ENCODE measurements at places on chromosomes 1 and 21. TPM values are rescaled to one million over a fixed set of nuclear protein-coding genes. Genes with fewer than 3 reads are reported as not detected.

- no peak for DNase-seq
Measured at GRCh38 chr1:203055161-203055799, 29.0 kb downstream of the PPFIA4 start.

DNA sequence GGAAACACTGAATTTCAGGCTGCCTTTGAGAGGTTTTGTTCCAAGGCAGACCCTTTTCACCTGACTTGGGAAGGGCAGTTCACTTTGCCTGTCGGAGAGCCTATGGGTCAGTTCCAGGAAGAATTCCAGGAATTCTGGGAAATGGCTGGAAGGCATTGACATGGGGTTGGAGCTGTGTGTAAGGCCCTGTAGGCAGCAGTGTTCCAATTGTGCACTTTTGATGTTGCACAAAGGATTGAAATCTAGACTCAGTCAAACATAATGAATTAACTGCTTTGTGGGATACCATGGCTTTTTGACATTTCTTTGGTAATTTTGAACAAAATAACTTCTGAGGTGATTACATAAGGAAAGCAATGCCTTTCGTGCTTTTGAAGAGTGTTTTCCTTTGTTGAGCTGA lies 184.6 kb downstream of the SDCCAG8 start:
- DNase-seq: no peak

TSPAN1 gene
- 0.18 TPM for total RNA-seq

DNA sequence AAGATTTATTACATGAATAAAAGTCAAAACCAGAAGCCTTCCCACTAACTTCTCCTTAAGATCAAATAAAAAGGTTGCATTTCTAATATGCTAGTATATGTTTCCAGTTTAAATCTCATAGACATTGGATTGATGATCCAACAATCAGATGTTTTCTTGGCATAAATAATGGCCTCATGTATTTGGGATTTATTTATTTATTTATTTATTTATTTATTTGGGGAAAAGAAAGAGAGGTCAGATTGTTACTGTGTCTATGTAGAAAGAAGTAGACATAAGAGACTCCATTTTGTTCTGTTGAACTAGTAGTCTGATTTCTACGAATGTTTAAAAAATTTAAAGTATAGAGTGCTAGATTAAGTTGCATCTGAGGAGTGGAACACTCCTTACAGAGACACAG lies 422.4 kb downstream of the ADGRL2 start:
- no peak for DNase-seq

GRCh38 chr1:25564777-25565574 lies 21.6 kb downstream of the LDLRAP1 start:
- DNase-seq: no peak

DNA sequence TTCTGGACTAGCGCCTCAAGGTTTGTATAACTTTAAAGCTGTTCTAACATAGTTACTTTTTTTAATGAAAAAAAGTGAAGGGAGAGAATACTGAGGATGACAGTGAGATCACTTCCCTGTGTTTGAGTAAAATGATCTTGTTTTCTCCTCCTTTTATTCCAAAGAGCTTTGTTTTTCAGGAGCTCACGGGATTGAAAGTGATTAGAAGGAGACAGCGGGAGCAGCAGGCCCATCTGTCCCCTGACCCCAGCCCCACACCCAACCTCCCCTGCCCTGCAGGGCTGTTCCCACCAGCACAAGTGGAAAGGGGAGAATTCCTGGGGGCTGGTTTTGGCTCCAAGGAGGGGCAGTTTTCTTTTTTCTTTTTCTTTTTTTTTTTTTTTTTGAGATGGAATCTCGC lies 2.1 kb upstream of the DNMT3L start:
- DNase-seq: no peak

GRCh38 chr21:26225046-26225445 lies 54.5 kb upstream of the APP start:
- no peak for DNase-seq

DNA sequence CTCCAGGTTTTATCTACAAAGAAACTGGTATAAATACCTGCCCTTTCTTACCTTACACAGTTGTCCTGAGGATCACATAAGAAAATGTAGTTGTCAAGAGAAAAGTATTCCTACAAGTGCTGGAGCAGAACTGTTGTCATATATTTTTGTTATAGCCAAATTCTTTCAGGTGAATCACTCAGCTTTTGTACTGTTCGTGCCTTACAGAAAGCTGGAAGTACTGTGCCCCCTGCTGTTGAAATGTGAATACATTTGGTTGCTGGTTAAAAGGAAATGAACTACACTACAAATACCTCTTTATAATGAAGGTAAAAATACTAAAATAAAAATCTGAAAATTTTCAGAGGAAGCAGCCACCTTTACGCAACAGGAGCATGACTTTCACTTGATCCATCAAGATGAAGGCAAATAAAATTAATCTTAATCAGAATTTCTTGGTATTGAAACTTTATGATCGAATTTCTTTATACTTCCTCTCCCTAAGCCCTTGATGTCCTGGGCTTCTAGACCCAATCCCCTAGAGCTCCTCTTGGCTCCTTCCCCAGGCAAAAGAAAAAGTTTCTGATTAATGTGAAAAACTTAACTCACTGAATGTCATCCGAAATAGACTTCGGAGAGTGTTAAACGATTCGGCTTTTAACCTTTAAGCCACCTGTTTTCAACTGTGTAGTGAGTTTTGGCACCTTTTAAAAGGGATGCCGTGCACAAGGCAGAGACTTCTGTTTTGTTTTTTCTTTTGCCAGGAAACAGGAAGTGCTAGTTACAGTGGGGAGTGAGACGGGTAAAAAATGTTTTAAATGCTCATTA lies 12.5 kb downstream of the CHML start:
- peak; percentile 35 for DNase-seq

- DNase-seq: peak; percentile 60
Measured at GRCh38 chr1:32221980-32222755, at the start of the genes EIF3I and TMEM234. TSS of gene EIF3I (plus strand) at chr1:32222407. CDS start at chr1:32222442, 35 bp downstream. TSS of gene TMEM234 (minus strand) at chr1:32222353. CDS start at chr1:32222322, 31 bp downstream.

- no peak for DNase-seq
Measured at GRCh38 chr1:39412892-39413291, 78.5 kb upstream of the BMP8A start.

DNA sequence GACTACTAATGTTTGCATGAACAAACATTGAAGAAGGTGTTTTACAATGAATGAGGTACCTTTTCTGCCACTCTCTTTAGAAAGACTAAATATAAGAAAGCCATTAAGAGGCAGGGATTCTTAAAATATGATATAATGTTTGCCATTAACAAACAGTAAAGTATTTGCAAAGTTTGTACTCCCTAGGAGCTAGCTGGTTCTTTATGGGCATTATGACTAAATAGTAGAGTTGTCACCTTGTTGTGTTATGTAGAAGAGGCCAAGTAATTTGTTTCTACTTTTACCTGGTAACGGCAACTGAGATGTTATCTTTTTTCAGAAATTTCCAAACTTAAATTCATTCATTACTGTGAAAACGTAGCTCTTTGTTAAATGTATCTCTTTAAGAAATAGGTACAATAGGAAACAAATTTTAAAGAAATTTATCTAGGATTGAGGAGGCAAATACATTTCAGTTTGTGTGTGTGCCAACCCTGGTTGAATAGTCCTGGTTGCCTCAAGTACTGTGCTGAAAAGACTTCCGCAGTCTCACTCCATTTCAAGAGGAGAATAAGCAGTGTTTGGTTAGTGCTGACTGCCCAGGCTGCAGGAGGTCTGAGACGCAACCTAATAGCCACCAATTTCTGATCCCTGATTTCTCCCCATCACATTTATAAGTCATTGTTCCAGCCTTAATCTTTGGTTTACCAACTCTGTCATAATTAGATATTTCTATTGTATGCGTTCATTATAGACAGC lies 52.1 kb downstream of the WDR3 start:
- DNase-seq: no peak

DNA sequence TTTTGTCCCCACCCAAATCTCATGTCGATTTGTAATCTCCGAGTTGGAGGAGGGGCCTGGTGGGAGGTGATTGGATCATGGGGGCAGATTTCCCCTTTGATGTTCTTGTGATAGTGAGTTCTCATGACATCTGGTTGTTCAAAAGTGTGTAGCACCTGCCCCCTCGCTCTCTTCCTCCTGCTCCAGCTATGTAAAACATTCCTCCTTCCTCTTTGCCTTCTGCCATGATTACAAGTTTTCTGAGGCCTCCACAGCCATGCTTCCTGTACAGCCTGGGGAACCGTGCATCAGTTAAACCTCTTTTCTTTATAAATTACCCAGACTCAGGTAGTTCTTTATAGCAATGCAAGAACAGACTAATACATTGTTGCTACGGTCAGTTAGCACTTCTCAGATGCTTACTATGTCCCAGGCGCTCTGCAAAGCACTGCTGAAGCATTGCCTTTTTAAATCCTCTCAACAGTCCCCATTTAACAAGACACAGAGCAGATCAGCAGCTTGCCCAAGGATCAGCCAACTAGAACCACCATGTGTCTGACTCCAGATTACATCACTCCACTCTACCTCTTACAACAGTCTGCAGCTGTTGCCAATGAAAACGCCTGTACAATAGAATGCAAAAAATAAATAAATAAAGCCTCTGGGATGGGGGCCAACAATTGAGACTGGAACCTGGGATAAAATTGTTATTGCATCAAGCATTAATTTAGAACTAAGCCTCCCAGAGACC lies 52.4 kb upstream of the USP1 start:
- DNase-seq: no peak

C1orf232 gene
- not detected for total RNA-seq

UTP11 gene
- 41.8 TPM for total RNA-seq

- no peak for DNase-seq
Measured at GRCh38 chr1:161200992-161201835, 953 bp upstream of the NDUFS2 start.

DNA sequence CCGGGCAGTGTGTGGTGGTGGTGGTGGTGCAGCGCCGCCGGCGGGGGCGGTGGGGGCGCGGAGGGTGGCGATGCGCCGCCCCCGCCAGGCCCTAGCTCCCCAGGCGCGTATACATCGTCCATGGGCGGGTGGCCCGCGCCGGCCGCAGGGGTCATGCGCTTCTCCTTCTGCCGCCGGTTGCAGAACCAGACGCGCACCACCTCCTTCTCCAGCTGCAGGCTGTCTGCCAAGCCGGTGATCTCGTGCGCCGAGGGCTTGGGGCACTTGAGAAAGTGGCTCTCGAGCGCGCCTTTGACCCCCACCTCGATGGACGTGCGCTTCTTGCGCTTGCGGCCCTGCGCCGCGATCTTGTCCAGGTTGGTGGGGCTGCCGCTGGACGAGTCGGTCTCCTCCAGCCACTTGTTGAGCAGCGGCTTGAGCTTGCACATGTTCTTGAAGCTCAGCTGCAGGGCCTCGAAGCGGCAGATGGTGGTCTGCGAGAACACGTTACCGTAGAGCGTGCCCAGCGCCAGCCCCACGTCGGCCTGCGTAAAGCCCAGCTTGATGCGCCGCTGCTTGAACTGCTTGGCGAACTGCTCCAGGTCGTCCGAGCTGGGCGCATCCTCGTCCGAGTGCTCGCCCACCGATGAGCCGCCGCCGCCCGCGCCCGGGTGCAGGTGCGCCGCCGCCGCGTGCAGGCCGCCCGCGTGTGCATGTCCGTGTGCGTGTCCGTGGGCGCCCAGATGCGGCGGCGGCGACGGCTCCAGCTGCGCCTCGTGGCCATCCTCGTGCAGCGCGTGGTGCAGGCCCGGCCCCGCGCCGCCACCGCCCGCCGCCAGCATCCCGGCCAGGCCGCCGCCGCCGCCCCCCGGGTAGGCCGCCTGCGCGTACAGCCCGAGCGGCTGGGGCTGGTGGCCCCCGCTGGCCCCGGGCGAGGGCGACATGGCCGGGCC lies 926 bp downstream of the POU3F1 start:
- no peak for DNase-seq

- no peak for DNase-seq
Measured at GRCh38 chr1:116988908-116989307, 12.7 kb upstream of the CD101 start.

SLFNL1 gene
- total RNA-seq: 0.24 TPM

B3GALT5 gene
- total RNA-seq: 0.08 TPM

GRCh38 chr1:12342401-12343003 lies 112.7 kb downstream of the VPS13D start:
- no peak for DNase-seq

IL20 gene
- total RNA-seq: not detected

ARHGEF16 gene
- total RNA-seq: not detected

DNA sequence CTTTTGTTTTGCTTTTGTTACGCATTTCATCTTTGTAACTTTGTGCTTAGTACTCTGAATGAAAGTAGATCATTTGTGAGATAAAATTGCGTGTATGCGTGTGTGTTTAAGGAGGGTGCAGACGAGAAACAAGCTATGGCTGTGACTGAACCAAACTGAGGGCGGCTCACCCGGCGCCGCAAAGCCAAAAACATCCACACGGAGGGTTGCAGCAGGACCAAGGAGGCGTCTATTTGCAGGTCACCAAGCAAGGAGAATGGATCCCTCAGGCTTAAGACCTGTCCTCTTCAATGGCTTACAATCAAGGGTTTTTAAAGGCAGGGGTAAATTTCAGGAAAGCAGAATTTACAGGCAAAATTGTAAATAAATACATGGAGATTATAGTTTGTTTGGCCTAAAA lies 12.8 kb downstream of the GCSAML start:
- DNase-seq: no peak

DNA sequence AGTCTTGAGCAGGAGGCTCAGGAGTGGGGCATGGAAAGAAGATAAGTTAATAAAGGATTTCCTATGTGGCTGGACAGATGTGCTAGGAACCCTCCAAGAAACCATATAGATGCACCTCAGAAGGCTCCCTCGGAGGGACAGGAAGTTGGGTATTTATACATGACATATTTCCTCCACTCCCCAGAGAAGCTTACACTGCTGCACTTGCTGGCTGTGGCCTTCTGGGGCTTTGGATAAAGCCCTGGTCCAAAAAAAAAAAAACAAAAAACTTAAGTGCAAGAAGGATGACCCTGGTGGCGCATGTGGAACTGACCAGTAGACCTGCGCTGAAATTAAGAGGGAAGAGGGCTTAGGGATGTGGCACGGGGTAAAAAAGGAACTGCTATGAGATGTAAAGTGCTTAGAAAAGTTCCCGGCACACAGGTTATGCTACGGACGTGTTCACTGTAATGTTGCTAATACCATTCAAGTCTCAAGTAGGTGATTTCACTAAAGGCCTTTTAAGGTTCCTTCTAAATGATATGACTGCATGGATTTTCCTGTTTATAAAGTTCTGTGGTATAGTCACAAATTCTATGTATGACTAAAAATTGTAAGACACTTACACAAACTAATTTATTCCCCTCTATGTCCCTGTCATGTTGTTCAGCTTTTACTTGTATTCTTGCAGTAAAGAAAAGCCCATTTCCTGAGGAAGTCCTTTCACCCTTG lies 253.6 kb downstream of the HMCN1 start:
- DNase-seq: no peak

CCDC30 gene
- 1.8 TPM for total RNA-seq

- no peak for DNase-seq
Measured at GRCh38 chr21:27519361-27519760, 552.5 kb upstream of the ADAMTS5 start.

- DNase-seq: no peak
Measured at GRCh38 chr1:4133297-4133938, 233.3 kb upstream of the C1orf174 start.

- DNase-seq: no peak
Measured at GRCh38 chr1:107843989-107844388, 121.0 kb downstream of the VAV3 start.

OLFML3 gene
- total RNA-seq: not detected

GRCh38 chr1:192477630-192478029 lies 97.9 kb upstream of the RGS1 start:
- peak; percentile 17 for DNase-seq

TBX19 gene
- 1.1 TPM for total RNA-seq

Measured in GM12878 (cell line).